Cardiac muscle cell (in vitro differentiated cells and primary cell): ENCODE measurements at places on chromosomes 2 and 18.

DNA sequence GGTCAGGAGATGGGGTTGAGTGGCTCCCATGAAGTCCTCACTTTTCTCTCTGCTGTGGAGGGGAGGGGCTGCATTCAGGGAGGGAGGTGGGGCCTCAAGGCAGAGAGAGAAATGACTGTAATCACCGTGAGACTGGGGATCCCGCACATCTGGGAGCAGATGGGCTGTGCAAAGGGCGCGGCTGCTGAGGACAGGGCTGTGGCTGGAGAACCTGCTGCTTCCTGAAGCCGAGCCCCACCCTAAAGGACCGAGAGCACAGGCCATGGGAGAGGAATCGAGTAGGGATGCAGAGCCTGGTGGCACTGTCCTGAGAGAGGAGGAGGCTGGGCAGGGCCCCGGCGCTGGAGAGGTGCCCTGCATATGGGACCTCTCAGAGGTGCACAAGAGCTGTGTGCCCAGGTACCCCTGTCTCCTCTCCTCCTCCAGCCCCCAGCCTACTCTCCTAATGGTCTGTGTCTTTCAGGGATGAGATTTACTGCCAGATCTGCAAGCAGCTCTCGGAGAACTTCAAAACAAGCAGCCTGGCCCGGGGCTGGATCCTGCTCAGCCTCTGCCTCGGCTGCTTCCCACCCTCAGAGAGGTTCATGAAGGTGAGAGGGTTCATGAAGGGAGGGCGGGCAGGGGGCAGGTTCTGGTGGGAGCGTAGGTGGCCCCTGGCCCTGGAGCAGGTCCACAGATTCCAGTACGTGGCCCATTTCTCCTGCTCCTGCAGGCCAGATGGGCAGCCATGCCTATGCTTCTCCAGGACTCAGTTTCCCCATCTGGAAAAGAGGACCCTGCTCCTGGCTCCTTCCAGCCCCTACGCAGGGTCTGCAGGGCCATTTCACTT is 25.9 kb upstream of the GPR17 start:
- no peaks in the 10 kb centered on the region for H3K27me3 ChIP-seq
- H3K4me1 ChIP-seq = no peaks in the 10 kb centered on the region
- H3K36me3 ChIP-seq = no peaks in the 10 kb centered on the region
- DNase-seq = no peak
- no peak overlapping the region for H3K4me3 ChIP-seq

DNA sequence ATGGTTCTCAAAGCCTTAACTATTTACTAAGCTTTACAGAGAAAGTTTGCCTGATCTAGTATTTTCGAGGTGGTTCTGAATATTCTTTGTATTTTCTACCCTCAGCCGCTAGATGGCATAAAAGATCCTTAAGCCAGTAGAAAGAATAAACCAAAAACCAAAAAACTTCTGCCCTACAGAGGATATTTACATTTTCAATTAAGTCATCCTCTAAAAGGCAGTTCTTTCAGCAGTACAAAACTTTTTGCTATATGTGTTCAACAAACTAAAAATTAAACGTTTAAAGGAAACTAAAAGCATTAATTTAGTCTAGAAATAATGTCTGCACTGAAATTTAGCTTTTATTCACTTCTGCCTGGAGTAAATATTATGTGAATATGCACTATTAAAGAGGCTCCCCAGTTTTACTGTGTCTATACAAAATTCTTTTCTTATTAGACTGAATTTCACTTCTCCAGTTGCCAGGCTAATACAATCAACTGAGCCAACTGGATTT is 297.5 kb downstream of the PIEZO2 start:
- H3K4me3 ChIP-seq = no peak overlapping the region
- peak; percentile 62 for DNase-seq
- no peak overlapping the region for H3K27ac ChIP-seq
- no peaks in the 10 kb centered on the region for H3K27me3 ChIP-seq
- H3K4me1 ChIP-seq = no peaks in the 10 kb centered on the region

DNA sequence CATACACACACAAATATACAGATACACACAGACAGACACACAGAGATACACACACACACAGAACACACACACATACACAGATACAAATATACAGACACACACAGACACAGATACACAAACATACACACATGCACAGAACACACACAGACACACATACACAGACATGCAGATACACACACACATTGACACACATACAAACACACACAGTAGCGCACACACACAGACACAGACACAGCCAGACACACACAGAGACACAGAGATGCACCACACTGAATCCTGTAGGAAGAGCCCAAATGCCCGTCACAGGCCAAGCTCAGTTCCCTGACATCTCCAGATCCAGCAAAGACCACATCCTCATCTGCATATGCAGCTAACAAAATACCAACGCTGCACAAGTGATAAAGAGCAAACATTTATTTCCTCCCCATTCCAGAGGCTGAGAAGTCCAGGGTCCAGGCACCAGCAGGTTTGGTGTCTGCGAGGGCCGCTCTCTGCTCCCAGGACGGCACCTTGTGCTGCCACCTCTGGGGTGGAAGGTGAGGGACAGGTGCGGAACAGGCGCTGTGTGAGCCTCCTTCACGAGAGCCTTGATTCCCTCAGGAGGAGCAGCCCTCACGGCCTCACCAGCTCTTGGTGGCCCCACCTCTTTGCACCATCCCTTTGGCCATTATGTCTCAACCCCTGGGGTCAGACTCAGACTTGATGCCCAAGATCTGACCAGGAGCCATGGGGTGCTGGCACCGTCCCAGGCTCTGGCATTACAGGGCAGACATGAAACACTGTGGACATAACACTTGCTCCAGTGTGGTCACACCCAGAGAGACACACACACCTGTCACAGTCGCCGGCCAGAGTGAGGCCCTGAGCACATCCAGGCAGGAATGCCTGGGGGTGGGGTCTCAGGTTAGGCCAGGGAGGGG is 108.7 kb downstream of the NDUFA10 start:
- H3K36me3 ChIP-seq = no peaks in the 10 kb centered on the region
- no peak overlapping the region for H3K27ac ChIP-seq
- H3K4me1 ChIP-seq = no peaks in the 10 kb centered on the region

DNA sequence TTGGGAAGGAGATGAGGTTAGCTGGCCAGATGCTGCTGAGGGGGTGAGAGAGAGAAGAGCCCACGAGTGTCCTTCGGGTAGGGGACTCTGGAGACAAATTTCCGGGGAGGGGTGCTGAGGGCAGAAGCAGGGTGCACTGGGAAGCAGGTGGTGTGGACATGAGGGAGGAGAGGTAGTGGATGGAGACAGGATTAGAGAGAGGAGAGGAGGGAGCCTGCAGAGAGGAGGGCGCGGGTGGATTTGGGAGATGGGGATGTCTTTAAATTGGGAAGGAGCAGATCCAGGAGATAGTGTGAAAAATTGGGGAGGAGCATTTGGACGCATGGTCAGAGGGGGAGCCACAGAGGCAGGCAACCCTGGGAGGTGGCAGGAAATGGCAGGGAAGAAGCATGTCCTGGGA is 154.7 kb downstream of the DYSF start:
- DNase-seq = no peak
- H3K27ac ChIP-seq = no peak overlapping the region
- no peaks in the 10 kb centered on the region for H3K27me3 ChIP-seq
- no peaks in the 10 kb centered on the region for H3K36me3 ChIP-seq

DNA sequence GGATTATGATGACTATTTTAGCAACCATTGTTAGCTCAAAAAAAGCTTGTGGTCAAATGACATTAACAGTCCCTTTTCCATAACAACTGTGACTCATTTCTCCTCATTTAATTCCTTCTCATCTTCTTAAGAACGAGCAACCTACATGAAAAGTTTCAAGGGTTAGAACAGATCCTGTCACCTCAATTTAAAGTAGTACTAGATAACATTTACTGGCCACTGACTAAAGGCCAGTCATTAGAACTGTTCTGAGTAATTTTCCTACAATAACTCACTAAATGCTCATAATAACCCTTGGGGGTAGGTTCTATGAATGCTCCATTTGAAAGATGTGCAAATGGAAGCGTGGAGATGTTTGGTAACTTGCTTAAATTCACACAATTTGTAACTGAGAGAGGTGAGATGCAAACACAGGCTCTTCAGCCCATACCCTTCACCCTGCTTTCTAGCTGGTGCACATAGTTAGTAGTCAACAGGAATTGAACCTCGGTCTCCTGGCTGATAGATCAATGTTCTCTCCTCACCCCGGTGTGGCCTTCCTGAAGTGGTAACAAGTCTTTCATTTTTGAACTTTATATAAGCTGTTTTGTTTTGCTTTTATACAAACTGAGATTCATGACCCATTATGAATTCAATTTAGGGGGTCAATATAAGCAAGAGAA is 212.5 kb downstream of the SETBP1 start:
- no peak overlapping the region for H3K4me3 ChIP-seq
- no peak overlapping the region for H3K27ac ChIP-seq
- no peaks in the 10 kb centered on the region for H3K27me3 ChIP-seq
- no peak for DNase-seq

DNA sequence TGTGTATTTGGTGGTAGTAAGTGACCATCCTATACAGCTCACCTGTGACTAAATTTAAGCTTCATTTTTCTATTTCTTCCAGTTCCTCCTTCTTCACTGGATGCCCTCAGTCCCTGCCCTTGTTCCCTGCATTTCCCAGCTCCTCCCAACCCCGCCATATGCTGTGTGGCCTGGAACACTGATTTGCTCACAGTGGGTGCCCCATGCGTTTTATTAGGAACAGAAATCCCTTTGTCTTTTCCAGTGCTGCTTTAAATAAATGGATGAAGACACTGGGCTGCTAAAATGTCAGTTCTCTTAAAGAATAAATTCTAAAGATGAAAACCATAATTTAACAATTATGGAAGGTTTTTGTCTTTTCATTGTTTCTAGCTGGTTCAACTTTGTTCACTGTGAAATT is 477.3 kb downstream of the DCDC2C start:
- no peak for DNase-seq
- H3K36me3 ChIP-seq = no peaks in the 10 kb centered on the region
- H3K27ac ChIP-seq = no peak overlapping the region
- no peaks in the 10 kb centered on the region for H3K4me1 ChIP-seq

GRCh38 chr2:46298522-46299353 is 1.5 kb downstream of the EPAS1 start:
- H3K4me1 ChIP-seq = peaks cover 10% of the 10 kb centered on the region
- peak; percentile 79 for DNase-seq
- H3K4me3 ChIP-seq = peak overlapping the region; percentile 61
- no peaks in the 10 kb centered on the region for H3K36me3 ChIP-seq

DNA sequence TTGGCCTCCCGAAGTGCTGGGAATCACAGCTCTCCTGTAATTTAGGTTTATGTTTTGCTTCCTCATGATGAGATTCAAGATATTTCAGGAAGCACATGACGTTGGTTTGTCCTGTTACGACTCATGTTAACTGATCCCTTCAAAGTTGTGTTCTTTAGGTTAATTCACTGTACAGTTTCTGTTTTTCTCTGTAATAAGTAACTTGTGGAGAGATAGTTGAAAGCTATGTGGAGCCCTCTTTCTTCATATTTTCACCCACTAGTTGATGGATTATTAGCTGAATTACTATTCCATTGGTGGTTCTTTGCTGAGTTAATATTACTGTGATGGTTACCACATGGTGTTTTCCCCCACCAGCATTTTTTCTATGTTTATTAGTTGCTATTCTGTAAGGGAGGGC is 18.3 kb upstream of the CHCHD5 start:
- peaks cover 31% of the 10 kb centered on the region for H3K36me3 ChIP-seq
- no peak for DNase-seq
- H3K4me3 ChIP-seq = no peak overlapping the region
- H3K27ac ChIP-seq = no peak overlapping the region
- no peaks in the 10 kb centered on the region for H3K4me1 ChIP-seq
